Peyer's patch (tissue), 4 donors: ENCODE measurements at places on chromosomes 3 and 15. TPM values are rescaled to one million over a fixed set of nuclear protein-coding genes. Genes with fewer than 3 reads are reported as not detected.

KY gene
- total RNA-seq = not detected

RAB7A gene
- total RNA-seq = 116 TPM

GRCh38 chr15:41115652-41116115 is 396 bp downstream of the INO80 start:
- no peaks in the 10 kb centered on the region for H3K36me3 ChIP-seq
- no peaks in the 10 kb centered on the region for H3K27me3 ChIP-seq
- H3K4me1 ChIP-seq = no peaks in the 10 kb centered on the region
- peak; percentile 87 for DNase-seq

- no peak overlapping the region for H3K27ac ChIP-seq
- no peaks in the 10 kb centered on the region for H3K36me3 ChIP-seq
- H3K4me1 ChIP-seq = no peaks in the 10 kb centered on the region
- no peak for DNase-seq
- H3K27me3 ChIP-seq = no peaks in the 10 kb centered on the region
Observed at GRCh38 chr3:156691920-156692319, 17.5 kb downstream of the TIPARP start.

ZNF80 gene
- not detected for total RNA-seq

GRCh38 chr3:159166899-159167586 is 365.2 kb downstream of the MFSD1 start:
- H3K27ac ChIP-seq = no peak overlapping the region
- H3K27me3 ChIP-seq = no peaks in the 10 kb centered on the region
- H3K36me3 ChIP-seq = no peaks in the 10 kb centered on the region
- no peak for DNase-seq

C3orf22 gene
- not detected for total RNA-seq

PLSCR2 gene
- total RNA-seq = not detected

- no peak for DNase-seq
- H3K4me3 ChIP-seq = no peak overlapping the region
- no peaks in the 10 kb centered on the region for H3K36me3 ChIP-seq
- H3K27ac ChIP-seq = no peak overlapping the region
- H3K27me3 ChIP-seq = no peaks in the 10 kb centered on the region
Observed at GRCh38 chr3:24111711-24112110, 166.6 kb downstream of the NR1D2 start.

DNA sequence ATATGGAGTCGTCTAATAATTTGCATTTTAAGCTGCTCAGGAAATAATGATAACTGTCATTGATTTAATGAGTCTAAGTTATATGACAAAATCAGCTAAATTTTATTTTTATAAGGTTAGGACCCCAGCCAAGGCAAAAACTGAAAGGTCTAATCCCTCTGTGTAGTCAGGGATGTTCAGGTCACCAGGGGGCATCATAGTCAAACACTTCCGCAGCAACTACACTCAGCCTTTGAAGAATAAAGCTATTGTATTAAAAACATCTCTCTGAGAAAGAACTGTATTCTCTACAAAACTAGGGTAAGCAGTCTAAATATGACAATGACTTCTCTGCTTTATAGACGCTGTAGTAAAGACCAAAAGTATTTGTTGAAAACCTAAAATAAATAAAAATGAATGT is 15.0 kb downstream of the INTS14 start:
- no peaks in the 10 kb centered on the region for H3K36me3 ChIP-seq
- no peak for DNase-seq
- H3K27me3 ChIP-seq = no peaks in the 10 kb centered on the region
- no peaks in the 10 kb centered on the region for H3K4me1 ChIP-seq
- H3K27ac ChIP-seq = no peak overlapping the region
- no peak overlapping the region for H3K4me3 ChIP-seq

KBTBD13 gene
- not detected for total RNA-seq

- no peaks in the 10 kb centered on the region for H3K36me3 ChIP-seq
- H3K4me1 ChIP-seq = no peaks in the 10 kb centered on the region
- H3K27me3 ChIP-seq = no peaks in the 10 kb centered on the region
- no peak overlapping the region for H3K27ac ChIP-seq
Observed at GRCh38 chr3:59426821-59427565, 377.2 kb upstream of the CFAP20DC start.

ATP2B2 gene
- not detected for total RNA-seq

GRCh38 chr3:172213904-172214303 is 174.5 kb downstream of the FNDC3B start:
- H3K27ac ChIP-seq = no peak overlapping the region
- H3K27me3 ChIP-seq = no peaks in the 10 kb centered on the region
- H3K4me3 ChIP-seq = no peak overlapping the region
- H3K36me3 ChIP-seq = no peaks in the 10 kb centered on the region
- peaks cover 16% of the 10 kb centered on the region for H3K4me1 ChIP-seq
- DNase-seq = no peak

CCR5 gene
- total RNA-seq = 0.66 TPM
